Stimulated activated CD4-positive, alpha-beta T cell treated with anti-CD3 and anti-CD28 coated beads, Interleukin-15, amount 100 ng/mL, for 1 hour (primary cell): ENCODE measurements at places on chromosomes 2 and 18.

DNA sequence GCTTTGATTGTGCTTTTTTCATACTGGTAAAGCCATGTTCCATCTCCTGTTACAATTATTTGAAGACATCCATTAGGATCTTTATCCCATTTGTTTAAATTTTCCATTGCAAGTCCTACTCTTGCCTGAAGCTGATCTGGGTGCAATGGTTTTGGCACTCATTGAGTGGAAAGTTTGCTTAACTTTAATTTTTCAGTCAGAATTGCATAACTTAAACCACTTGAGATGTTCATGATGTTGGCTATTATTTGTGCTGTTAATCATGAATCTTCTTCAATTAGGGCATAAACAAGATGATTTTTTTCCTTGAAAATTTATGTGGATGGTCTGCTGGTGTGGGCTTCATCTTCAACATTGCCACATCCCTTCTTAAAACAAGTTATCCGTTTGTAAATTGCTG is 180.1 kb downstream of the ST6GAL2 start:
- no peak for DNase-seq

DNA sequence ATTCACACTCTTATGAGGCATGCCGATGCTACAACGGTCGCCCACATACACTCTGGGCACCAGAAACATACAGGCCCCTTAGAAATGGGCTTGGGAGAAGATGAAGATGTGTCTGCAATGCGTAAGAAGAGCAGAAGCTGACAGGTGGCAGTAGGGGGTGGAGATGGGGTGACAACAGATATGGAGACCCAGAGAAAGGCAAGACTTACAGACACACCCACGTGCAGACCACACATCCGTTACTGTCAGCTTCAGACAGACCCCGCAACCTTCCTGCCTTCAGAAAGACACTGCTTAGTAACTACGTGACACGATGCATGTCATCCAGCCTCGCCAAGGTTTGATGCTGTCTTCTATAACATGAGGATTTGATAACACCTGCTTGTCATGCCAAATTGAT is 89.5 kb downstream of the ZFP36L2 start:
- DNase-seq, result no peak

DNA sequence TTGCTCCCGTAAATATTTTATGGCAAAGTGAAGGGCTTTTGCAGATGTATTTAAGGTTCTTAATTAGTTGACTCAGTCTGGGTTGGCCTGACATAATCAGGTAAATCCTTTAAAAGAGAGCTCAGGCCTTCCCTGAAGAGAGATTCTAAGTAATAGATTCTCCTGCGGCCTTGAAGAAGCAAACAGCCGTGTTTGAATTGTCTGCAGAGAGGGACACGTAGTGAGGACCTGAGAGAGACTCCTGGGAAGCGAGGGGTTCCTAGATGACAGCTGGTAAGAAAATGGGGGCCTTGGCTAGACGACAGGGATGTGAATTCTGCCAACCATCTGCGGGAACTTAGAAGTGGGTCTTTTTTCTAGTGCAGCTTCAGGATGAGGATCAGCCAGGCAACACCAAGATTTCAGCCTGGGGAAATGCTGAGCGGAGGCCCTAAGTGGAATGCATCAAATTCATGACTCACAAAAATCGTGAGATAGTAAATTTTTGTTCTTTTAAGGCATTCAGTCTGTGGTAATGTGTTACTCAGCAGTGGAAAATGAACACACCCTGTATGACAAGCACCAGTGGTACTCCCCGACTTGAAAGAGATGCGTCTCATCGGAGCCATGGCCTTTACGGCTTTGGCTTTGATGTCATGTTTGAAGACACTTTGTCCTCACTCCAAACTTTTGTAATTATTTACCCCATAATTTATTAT is 62.1 kb upstream of the SMIM21 start:
- DNase-seq, result no peak

DNA sequence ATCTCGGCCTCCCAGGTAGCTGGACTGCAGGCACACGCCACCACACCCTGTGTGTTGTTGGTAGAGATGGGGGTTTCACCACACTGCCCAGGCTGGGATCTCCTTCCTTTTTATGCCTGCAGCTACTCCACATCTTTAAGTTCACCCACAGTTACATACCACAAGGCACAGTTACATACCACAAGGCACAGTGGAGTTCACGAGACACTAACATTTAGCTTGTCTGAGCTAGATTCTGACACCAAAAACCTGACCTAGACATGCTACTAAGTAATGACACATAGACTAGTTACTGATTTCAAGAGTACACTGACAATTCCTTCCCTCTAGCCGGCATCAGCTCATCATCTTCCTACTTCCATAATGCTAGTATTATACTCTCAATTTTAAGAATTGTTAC is 4.3 kb downstream of the POLR2D start:
- DNase-seq, result no peak

DNA sequence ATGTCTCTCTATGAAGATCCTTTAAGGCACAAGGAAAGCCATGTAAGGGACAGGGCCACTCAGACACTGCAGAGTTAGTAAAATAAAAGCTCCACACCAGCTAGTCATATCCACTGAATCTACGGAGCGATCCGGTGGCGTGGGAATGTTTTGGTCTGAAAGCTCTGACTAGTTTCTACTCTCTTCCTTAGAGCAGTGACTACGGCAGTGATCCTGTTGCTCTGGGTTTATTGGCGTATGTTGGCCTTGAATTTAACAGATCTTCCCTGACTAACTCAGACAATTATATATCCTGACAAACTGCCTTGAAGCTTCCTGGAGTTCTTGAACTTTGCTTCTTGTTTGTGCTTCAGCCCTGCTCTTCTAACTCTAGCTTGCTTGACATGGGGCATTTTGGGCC is 115.3 kb upstream of the FZD5 start:
- DNase-seq, result no peak
